Retina (tissue), 1 donor: ENCODE measurements at places on chromosomes 13 and 19.

- DNase-seq: no peak
These were observed 1.3 kb downstream of the KCNK6 start for GRCh38 chr19:38320969-38321339.

GRCh38 chr13:34933786-34934185 lies 8.3 kb upstream of the NBEA start:
- DNase-seq: no peak

GRCh38 chr13:98826146-98826545 lies 73.7 kb upstream of the SLC15A1 start:
- peak; percentile 25 for DNase-seq

DNA sequence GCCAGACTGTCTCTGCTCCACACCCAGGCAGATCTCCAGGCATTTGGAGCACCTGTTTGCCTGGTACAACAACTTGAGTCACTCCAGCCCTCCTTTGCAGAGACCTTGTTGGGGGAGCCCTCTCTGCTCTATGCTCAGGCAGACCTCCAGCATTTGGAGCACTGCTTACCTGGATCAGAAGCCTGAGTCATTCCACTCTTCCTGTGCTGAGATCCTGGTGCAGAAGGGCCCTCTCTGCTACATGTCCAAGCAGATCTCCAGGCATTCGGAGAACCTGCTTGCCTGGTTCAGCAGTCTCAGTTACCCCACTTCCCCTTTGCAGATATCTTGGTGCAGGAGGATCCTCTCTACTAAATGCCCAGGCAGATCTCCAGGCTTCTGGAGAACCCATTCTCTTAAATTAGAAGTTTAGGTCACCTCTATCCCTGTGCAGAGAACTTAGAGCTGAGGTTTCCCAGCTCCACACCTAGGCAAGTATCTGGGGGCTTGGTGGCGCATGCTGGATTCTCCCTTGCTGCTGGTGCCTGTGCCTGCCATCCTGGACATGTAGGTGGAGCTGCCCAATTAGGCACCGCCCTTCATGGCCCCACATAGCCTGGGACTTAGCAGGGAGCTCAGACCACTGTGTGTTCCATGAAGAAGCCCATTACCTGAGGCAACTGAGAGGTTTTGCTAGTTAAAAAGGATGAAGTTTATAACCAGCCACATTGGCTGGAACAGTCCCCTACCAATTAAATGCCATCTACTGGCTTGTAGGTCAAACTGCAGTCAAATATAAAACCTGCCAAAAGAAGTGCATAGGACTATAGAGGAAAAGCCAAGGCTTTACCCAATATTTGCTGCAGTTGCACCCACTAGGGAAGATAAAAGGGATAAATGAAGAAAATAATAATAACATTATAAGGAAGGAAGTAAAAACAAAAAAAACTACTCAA lies 97.6 kb upstream of the SLITRK6 start:
- DNase-seq: no peak

DNA sequence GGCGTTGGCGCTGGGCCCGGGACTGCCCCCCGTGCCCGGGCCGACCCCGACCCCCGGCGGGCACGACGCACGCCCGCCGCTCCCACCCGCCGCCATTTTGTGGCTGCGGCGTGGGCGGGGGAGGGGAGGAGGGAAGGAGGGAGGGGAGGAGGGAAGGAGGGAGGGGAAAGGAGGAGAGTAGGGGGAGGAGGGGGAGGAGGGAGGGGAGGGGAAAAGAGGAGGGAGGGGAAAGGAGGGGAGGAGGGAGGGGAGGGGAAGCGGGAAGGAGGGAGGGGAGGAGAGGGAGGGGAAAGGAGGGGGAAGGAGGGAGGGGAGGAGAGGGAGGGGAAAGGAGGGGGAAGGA lies at the start of gene BTBD2:
BTBD2 (minus strand) TSS at position 107 of the 343 bp plus-strand sequence; CDS start at position 96, 11 bp downstream.
- DNase-seq: no peak

DNA sequence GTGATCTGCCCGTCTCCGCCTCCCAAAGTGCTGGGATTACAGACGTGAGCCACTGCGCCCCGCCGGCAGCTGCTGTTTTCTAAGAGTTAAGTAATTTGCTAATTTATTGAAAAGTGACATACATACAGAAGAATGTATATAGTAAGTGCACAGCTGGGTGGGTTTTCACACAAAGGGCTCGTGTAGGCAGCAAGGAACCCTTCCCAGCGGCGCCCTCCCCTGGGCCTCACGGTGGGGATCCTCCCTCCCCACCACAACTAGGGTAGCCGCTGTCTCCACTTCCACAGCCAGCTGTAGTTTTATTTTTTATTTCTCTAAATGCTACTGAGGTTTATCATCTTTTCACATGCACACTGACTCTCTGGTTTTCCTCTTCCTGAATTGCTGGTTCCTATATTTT lies 64.9 kb downstream of the CRYL1 start:
- no peak for DNase-seq

GRCh38 chr19:50669302-50670101 lies 20.3 kb downstream of the C19orf81 start:
- peak; percentile 60 for DNase-seq

DNA sequence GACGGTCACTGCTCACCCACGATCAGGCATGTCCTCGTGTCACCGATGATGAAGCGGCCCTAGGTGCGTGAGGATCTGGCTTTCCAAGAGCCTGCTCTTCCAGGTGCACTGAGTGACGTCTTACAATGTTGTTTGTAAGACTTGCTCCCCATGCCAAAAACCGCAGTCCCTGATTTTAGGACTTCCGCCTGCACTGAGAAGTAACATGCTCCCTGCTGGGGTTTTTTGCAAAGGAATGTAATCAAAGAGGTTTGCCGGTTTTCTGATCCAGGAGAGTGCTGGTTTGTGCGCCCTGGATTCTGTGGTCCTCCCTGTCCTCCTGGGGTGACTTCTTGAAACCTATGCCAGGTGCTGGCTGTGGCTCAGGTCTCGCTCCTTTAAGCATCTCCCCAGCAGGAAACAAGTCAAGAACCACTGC lies 38.8 kb downstream of the MYO9B start:
- no peak for DNase-seq

DNA sequence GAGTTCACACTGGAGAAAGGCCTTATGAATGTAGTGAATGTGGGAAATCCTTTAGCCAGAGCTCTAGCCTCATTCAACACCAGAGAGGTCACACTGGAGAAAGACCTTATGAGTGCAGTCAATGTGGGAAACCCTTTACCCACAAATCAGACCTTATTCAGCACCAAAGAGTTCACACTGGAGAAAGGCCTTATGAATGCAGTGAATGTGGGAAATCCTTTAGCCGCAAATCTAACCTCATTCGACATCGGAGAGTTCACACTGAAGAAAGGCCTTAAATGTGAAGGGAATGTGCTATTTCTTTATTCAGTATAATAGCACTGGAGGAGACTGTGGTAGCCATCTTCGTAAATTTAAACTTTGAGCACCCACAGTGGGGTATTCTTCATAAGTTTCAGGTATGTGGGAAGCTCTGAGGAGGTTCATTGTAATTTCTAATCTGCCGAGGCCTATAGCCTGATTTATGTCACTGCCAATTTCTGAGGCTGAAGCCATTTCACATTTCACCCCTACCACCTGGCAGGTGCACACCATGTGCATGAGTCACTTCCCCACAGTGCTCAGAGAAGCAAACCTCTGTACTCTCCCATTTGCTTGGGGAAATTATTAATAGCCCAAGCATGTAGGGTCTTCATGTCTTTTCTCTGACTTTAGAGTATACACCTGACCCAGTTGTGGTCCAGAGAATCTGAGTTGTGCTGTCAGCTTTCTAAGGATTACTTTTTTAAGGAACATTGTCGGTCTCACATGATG lies 6.4 kb downstream of the ZNF551 start:
- DNase-seq: no peak
